Stimulated activated CD8-positive, alpha-beta memory T cell treated with anti-CD3 and anti-CD28 coated beads, Interleukin-4, amount 100 ng/mL, for 4 hours (primary cell): ENCODE measurements at places on chromosomes 5 and 9.

DNA sequence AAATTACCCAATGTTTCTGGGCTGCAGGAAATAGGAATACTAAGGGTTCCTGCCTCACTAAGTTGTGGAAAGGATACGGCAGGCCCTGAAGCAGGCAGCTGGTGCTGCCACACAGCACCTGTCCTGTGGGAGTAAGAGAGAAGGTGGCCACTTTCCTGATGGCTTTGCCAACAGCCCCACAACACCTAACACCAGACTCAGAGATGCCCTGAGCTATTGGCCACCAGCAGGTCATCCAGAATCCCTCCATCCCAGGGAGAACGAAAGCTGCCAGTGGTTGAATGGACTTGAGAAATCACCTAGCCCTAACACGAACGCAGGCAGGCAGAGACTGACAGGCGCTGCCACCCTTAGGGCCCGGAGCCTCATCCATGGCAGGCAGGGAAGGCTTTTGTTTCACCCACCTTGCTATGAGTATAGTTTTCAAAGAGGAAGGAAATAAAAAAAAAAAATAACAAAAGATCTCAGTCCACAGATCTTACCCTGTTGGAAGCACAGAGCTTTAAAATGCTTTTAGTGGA is 82.2 kb downstream of the DCP2 start:
- DNase-seq = no peak

DNA sequence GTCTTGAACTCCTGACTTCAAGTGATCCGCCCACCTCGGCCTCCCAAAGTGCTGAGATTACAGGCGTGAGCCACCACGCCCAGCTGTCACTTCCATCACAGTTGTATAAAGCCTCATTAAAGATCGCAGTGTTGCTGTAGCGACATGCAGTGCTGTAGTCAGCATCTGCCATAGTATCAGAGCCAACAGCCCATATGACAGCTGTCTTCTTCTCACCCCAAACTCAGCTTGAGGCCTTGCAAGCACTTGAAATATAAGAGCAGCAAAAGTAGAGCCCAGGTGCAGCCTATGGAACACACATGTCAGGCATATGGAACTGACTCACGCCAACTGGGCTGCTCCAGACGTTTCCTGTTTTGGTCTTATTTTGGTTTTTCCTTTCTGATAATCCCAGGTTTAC is 167.8 kb downstream of the TRIO start:
- no peak for DNase-seq

GRCh38 chr5:135251093-135251492 is 147.9 kb downstream of the MACROH2A1 start:
- no peak for DNase-seq

DNA sequence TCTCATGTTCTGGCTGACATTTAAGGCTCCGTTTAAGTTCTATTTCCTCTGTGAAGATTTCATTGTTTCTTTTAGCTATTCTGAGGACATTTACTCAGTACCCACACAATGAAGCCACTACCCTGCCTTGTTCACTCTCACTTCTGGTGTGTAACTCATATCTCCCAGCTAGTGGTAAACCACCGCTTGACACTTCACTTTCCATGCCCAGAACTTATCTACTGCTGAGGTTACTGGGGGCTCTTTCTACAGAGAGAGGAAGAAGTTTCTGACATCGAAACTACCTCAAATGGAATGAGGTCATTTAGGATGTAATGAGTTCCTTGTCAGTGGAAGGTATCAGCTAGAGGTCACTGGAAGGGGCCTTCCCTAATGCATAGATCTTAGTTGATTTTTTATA is 501.5 kb downstream of the DMAC1 start:
- DNase-seq = no peak
